ENCODE measurements at places on chromosomes 1 and 21.

- no peak for DNase-seq
These were observed 28.5 kb downstream of the COA7 start for GRCh38 chr1:52669696-52670095.

- no peak for DNase-seq
These were observed 19.0 kb downstream of the TMEM63A start for GRCh38 chr1:225863167-225863566.

- no peak for DNase-seq
These were observed 27.5 kb upstream of the SLC44A3 start for GRCh38 chr1:94792473-94793295.

DNA sequence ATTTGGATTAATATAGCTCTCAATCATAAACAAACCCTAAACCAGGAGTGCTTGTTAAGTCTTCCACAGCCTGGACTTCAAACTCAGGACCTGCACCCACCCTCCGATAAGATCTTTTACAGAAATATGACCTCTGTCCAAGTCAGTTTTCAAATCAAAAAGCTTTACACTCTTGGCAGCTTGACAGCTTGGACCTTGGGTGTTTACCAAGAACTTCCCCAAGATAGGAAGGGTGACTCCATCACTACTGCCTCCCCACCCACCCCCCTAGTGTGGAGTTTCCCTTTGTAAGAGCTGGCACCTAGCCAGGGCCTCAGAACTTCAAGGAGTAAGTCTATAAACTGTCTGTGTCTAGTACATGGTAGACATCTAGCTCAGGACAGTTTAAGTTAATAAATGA lies 9.6 kb downstream of the BCAR3 start:
- DNase-seq = no peak

DNA sequence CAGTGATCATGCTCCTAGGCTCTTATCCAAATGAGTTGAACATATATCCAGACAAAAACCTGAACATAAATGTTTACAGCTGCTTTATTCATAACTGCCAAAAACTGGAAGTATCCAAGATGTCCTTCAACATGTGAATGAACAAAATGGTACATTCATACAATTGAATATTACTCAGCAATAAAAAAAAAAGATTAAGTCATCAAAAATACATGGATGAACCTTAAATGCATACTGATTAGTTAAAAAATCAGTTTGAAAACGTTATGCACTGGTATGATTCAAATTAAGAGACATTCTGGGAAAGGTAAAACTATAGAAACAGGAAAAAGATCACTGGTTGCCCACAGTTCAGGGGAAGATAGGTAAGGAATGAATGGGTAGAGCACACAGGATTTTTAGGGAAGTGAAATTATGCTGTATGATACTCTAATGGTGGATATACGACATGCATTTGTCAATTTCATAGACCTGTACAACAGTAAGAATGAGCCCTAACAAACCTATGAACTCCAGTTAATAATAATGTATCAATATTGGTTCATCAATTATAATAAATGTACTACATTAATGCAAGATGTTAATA lies 3.1 kb downstream of the LRRC40 start:
- no peak for DNase-seq

GRCh38 chr1:178098262-178098661 lies 4.4 kb downstream of the RASAL2 start:
- DNase-seq = no peak

DNA sequence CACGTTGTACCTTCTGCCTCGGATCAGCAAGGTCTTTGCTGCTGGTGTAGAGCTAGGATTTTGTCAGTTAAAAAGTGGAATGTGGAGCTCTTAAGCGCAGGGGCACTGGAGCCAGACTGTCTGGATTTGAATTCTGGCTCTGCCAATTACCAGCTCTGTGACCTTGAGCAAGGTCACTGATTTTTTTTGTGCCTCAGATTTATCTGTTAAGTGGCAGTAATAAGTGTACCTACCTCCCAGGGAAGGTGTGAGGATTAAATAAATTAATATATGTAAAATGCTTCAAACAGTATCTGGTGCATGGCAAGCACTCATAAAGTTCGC lies 40.3 kb downstream of the UBE2U start:
- no peak for DNase-seq

DNA sequence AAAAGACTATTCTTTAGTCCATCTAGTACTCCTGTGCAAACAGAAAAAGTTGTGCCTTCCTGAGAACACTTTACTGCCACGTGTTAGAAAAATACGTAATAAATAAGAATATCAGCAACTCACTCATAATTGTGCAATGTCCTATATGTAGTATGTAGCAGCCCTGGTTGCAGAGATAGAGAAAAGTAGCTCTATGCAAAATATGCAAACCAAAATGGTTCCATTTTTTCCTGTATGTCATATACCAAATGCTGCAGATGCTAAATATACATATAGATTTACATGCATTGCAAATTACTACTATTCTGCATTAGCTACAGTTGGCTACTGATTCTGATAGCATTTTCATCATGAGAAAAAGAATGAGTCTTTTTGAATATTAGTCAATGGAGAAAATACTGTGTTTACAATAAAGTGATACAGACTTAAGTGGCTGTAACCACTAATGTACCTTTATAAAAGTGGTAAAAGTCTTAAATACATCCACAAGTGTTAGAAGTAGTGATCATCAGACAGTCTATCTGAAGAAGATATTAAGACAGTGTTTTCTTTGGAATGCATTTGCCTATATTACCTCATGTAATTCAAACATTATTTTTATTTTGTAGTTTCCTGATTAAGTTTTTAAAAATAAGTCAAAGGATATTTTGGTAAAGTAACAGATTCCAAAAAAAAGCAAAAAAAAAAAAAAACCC lies 19.8 kb downstream of the NME7 start:
- no peak for DNase-seq

All from activated CD8-positive, alpha-beta memory T cell treated with anti-CD3 and anti-CD28 coated beads for 1 hour (primary cell).